EL (cell line): ENCODE measurements at places on chromosomes 1 and 21.

GRCh38 chr21:17796037-17796403 is 23.1 kb downstream of the C21orf91 start:
- no peak for DNase-seq

- no peak for DNase-seq
Measured at GRCh38 chr1:154742606-154743005, 127.5 kb downstream of the KCNN3 start.

DNA sequence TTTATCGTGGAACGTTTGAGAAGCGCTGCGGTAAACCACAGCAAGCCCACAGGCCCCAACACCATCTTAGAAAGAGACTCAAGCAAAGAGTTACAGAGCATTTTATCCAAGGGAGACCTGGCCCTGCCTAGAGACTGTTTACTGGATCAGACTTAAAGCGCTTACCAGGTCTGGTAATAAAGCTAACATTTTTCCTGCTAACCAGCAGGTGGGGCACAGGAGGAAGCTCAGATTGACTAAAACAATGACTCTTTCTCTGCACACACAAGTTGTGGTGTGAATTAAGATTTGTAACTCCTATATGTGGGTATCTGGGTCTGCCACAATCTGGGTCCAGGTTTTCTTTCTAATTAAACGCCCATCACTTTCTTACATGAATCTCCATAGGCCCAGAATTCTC is 136.5 kb upstream of the ETS2 start:
- peak; percentile 28 for DNase-seq

GRCh38 chr1:71490432-71490831 is 409.6 kb upstream of the ZRANB2 start:
- peak; percentile 31 for DNase-seq

- peak; percentile 95 for DNase-seq
Measured at GRCh38 chr1:115056395-115056798, 26.8 kb downstream of the TSHB start.

GRCh38 chr1:59502009-59502691 is 205.3 kb downstream of the FGGY start:
- peak; percentile 31 for DNase-seq
